Bone marrow (tissue), 2 donors: ENCODE measurements at places on chromosomes 2 and 18.

GRCh38 chr2:205946226-205946625, 139.7 kb downstream of the INO80D start:
- no peak for DNase-seq

DNA sequence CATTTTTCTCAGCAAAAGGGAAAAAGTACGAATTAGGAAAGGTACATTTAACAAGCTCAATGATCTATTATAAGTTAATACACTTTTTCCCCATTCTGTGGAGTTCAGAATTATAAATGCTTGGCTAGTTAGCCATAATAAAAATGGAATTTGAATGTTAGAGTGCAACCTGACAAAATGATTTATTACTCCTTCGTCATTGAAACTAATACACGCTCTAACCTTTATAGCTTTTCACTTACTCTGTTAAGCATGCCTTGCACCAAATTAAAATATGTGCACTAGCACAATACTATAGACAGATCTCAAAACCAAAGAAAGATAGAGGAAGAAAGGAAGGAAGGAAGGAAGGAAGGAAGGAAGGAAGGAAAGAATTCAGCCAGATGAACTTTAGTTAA, 46.1 kb upstream of the FRZB start:
- DNase-seq: no peak

DNA sequence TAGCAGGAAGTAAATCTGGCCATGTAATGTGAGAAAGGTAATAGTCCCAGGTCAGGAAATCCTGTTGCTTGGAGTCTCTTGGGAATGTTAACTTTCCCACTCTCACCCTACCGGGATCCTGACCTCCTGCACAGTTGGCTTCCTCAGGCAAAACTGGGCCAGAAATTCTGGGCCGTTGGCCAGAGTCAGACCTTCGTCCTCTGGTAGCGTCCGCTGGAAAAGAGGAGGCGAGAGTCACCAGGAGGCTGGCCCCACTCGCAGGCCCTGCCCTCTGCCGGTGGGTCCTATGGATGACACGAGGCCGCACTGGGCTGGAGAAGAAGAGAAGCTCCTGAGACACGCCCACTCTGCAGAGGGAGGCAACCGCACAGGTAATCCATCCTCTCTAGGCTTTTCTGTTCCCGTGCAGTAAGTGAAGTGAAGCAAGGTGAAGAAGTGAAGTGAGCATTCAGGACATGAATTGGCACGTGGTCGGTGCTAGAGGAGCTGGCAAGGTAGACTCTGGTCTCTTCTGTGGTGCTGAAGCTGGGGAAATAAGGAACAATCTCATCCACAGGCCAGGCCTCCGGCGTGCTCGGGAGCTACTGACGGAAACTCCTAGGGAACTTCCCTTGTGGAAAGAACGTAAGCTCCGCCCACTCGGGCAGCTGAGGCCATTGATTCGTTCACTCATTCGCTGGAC, 182.7 kb upstream of the GLI2 start:
- no peak for DNase-seq

- DNase-seq: no peak
Measured at GRCh38 chr2:68727683-68728375, 6.8 kb upstream of the ARHGAP25 start.

DNA sequence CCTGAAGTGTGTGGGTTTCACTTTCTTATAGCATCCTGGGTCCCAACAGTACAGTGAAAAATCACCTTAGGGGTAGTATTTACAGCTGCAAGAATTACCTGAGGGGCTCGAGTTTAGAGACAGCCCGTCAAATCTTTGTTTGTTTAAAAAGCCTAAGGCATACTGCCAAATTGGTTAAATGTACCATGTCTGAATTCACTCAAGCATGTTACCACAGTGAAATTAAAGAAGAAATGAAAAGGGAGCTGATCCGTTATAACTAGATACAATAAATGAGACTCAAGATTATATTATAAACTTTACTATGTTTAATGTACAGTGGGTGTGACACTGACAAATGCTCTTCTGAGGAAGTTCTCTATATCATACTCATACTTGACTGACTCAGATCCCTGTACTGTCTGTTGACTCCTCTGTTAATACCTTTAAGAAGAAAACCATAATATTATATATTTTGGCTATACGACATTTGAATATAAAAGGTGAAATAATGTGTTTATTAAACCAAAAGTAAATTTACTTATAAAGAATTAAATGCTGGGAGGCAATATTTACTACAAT, 107.3 kb downstream of the TMEFF2 start:
- no peak for DNase-seq

GRCh38 chr2:88049622-88050021, 6.0 kb downstream of the KRCC1 start:
- DNase-seq: no peak

GRCh38 chr18:70072678-70073077, 125.0 kb upstream of the CD226 start:
- DNase-seq: no peak

DNA sequence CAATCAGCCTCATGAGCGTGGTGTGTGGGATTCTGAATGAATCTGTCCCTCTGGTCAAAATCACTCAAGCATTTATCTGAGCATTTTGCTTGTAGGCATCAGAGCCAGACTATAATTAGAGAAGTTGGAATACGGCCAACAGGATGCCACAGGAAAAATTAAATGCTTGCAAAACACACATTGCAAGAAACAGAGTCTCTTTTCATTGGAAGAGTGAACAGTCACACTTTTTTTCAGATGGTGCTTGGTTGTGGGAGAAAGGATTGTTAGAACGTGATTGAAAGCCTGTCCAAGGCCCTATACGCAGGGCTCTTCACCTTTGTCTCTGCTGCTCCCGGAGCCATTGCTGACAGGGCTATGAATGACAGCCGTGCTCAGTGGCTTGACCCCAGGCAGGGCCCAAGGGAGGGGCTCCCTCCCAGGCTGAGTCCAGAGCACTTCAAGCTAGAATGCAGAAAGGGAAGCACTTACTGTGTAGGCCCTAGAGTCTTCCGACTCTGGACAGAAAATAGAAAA, 59.8 kb downstream of the SNTG2 start:
- no peak for DNase-seq

DNA sequence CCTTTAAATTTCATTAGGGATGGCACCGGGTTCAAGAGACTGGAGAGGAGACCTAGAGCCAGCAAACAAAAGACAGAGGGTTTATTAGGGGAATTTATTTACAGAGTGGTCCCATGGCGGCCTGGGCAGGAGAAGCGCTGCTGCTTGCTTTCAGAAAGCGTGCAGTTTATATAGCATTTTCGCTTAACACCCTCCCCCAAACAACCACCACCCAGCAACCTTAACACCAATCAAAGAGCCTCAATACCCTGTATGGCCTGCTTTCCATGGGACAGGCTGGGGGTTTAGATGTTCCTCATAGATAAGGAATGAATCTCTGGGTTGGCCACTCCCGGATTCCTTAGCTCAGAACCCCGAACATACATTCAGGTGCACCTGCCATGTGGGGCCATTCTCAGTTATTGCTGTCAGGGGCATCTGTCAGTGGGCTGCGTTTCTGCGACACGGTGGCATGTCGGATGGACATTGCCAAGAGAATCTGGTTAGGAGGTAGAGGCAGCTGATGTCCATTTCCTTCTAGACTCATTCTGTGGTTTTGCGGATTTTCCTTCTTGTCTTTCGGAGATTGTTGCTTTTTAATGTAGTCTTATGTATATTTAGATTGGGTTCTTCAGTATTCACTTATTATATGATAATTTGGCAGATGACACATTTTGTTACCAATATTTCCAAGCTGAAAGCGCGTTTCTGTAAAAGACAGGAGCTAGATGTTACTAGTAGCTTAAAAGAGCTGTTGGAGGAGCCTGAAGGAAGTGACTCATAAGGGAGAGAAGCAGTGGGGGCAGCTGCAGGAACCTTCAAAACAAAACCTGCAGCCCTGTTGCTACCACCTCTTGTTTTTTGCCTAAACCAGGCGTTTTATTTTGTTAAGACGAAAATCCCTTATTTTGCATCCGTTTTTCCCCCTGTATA, 7.2 kb downstream of the AGAP1 start:
- no peak for DNase-seq

DNA sequence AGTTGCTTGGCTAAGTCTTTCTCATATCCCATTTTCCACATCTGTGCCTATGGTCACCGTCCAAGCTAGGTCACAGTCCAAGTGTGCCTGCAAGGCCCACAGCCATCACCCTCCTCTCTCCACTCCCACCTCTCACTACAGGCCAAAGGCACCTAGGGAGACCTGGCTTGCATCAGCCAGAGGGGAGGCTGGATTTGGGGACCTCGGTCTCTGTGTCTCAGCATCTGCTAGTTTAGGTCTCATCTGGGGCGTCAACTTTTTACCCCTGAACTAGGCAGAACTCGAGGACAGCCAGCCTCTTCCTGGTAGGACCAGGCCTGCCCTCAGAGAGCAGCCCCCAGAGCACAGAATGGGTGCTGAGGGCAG, 217.1 kb downstream of the DYSF start:
- no peak for DNase-seq

GRCh38 chr2:38323623-38324022, 53.5 kb downstream of the ATL2 start:
- no peak for DNase-seq

DNA sequence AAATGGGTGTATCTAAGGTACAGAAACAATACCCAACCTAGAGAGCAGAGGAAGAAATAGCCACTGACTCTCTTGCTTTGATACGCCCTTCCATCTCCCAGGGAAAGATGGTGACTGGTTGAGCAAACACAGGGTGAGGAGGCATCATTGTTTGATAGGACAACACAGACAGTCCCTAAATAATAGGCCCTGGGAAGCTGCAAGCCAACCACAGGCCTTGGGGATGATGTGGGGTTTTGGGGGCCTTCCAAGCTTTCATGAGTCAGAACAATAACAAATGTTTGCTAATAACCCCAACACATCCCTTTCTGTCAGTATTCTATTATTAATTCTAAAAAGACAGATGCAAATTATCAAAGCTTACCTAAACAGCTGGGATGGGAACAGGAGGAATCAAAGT, 9.8 kb downstream of the LGALSL start:
- no peak for DNase-seq

GRCh38 chr2:47259829-47260228, 104.7 kb upstream of the STPG4 start:
- no peak for DNase-seq

DNA sequence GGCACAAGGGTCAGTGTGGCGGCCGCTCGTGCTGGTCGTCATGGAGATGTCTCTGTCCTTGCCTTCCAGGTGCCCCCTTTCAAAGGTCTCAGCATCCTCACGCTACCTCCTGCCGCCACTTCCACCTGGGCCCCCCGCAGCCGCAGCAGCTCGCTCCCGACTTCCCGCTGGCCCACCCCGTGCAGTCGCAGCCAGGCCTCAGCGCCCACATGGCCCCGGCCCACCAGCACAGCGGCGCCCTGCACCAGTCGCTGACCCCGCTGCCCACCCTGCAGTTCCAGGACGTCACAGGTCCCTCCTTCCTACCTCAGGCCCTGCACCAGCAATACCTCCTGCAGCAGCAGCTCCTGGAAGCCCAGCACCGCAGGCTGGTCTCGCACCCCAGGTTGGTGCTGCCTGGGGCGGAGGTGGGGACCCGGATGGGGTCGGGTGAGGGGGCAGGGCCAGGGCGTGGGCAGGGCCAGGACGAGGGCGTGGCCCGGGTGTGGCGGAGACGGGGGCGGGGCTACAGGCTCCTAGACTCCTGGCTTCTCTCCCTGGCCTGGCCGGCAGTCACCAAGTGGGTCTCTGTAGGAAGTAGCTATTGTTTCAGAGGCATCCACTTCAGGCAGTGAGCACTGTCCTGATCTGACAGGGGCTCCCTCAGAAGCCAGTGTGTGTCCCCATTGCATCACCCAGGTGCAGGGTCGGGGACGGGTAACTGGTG, 223.7 kb downstream of the LOXHD1 start:
- no peak for DNase-seq

- DNase-seq: no peak
Measured at GRCh38 chr2:61537277-61537949, 743 bp downstream of the XPO1 start.

DNA sequence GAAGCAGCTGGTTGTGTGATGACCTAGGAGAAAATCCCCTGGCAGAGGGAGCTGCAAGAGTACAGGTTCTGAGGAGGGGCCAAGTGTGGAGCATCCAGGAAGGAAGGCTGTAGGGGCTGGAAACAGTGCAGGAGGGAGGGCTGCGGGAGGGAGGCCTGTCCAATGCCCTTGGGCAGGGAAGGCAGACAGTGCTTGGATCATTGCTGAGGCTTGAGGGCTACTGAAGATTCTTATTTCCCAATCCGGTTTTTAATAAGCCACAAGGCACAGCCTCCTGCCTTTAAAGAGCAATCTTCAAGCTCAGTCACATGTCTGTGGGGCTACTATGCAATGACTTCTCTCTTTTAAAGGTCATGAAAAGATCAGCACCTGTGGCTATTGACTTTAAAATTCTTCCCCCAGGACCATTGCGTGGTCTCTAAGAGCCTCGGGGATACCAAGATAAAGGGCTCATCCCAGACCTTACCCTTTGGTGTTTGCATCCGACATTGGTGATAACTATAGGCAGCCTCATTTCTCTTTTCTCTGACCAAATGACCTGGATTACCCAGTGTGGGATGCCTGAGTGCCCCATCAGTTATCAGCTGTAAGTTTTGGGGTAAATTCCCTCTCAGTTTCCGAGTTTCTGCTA, 149.6 kb downstream of the DOCK10 start:
- no peak for DNase-seq

GRCh38 chr18:49305688-49306336, 154.6 kb downstream of the DYM start:
- DNase-seq: no peak

- DNase-seq: no peak
Measured at GRCh38 chr2:105427485-105427884, 28.6 kb upstream of the FHL2 start.

DNA sequence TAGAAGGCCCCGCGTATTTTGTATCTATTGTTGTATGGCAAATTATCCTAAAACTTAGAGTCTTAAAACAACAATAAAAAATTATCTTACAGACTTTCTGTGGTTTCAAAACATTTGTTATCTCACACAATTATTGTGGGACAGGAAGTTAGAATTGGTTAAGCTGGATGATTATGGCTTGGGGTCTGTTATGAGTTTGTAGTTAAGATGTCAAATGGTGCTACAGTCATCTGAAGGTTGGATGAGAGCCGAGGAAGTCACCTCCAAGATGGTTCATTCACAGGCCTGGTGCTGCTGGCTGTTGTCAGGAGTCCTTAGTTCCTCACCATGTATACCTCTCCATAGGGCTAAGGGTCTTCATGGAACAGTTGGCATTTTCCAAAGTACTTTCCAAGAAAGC, 175.6 kb upstream of the FANCL start:
- no peak for DNase-seq

- DNase-seq: no peak
Measured at GRCh38 chr2:213090772-213091171, 60.6 kb downstream of the IKZF2 start.

- no peak for DNase-seq
Measured at GRCh38 chr2:88250404-88250803, 80.3 kb downstream of the THNSL2 start.

DNA sequence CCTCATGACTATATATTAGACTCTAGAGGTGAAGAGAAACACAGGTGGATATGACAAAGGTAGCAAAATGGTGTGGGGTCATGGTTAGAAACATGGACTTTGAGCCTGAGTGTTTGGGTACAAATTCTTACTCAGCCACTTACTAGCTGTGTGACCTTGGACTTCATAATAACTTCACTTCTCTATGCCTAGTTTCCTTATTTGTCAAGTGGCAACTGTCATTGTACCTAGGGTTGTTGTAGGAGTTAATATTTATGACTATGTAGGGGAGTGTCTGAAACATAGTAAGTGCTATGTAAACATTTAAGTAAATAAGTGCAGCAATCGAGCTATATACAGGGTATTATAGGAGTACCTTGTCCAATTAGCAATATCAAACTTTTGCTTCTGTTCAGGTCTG, 49.7 kb upstream of the RAPH1 start:
- DNase-seq: no peak
